Left lung (tissue), 14 donors: ENCODE measurements at places on chromosomes 12 and 14.

GRCh38 chr12:46296822-46297221, 28.0 kb upstream of the SLC38A1 start:
- DNase-seq = no peak
- no peak overlapping the region for H3K4me3 ChIP-seq
- H3K36me3 ChIP-seq = no peaks in the 10 kb centered on the region
- H3K27ac ChIP-seq = no peak overlapping the region

- no peaks in the 10 kb centered on the region for H3K4me1 ChIP-seq
- H3K36me3 ChIP-seq = no peaks in the 10 kb centered on the region
- no peak overlapping the region for H3K4me3 ChIP-seq
- no peak overlapping the region for H3K27ac ChIP-seq
- H3K27me3 ChIP-seq = no peaks in the 10 kb centered on the region
Observed at GRCh38 chr12:22755629-22756028, 130.7 kb downstream of the ETNK1 start.

DNA sequence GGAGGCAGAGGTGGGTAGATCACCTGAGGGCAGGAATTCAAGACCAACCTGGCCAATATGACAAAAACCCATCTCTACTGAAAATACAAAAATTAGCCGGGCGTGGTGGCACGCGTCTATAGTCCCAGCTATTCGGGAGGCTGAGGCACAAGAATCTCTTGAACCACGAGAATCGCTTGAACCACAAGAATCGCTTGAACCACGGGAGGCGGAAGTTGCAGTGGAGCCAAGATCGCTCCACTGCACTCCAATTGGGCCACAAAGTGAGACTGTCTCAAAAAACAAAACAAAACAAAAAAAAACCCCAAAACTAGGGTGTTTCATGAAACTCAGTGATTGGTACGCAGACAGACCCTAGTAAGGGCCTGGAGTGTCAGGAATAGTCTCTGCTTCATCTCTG, 6.4 kb upstream of the ARF6 start:
- H3K36me3 ChIP-seq = no peaks in the 10 kb centered on the region
- H3K4me3 ChIP-seq = no peak overlapping the region
- no peak for DNase-seq
- no peak overlapping the region for H3K27ac ChIP-seq
- H3K27me3 ChIP-seq = no peaks in the 10 kb centered on the region
- peaks cover under 1% of the 10 kb centered on the region for H3K4me1 ChIP-seq

GRCh38 chr12:68667291-68667690, 19.5 kb upstream of the NUP107 start:
- no peak overlapping the region for H3K4me3 ChIP-seq
- H3K4me1 ChIP-seq = no peaks in the 10 kb centered on the region
- peaks cover 13% of the 10 kb centered on the region for H3K36me3 ChIP-seq
- no peak for DNase-seq
- H3K27ac ChIP-seq = no peak overlapping the region

DNA sequence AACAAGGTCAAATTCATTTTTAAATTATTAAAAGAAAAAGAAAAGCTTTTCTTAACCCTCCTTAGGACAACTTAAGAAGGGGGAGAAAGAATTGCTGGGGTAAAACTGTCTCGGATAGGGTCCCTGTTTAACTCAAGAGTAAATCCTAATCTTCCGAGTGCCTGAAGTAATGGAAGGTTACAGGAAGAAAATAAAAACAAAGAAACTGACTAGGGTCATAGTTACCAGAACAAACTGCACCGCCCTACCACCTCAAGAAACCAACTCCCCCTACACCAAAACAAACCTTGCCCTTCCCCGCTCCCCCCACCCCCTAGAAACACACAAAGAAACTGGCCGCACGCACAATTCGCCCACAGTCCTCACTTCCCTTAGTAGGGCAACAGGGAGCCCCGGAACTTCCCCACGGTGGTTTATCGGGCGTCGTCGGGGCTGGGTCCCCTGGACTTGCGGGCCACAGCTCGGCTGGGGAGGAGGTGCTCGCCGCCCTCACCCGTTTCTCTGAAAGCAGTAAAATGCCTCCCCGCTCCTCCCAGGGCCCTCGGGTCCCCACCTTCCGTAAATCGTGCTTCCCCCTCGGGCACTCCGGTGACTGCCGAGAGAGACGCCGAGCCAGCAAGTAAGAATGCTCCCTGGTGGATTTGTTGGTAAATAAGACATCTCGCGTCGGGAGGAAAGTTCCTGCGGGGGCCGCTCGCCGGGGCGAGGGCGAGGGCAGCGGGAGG, 2.4 kb downstream of the SINHCAF start:
- no peaks in the 10 kb centered on the region for H3K36me3 ChIP-seq
- no peaks in the 10 kb centered on the region for H3K27me3 ChIP-seq
- H3K4me1 ChIP-seq = peaks cover 48% of the 10 kb centered on the region
- H3K4me3 ChIP-seq = peak overlapping the region; percentile 91
